ENCODE measurements at places on chromosomes 5 and 9.
A peak's percentile ranks its signal among the peaks of the same experiment; 100 is the strongest.

GRCh38 chr5:151686674-151687407 is at the start of gene SPARC:
Gene SPARC, minus strand, starts transcription at chr5:151686915. Its CDS starts 10,727 bp downstream, at chr5:151676188.
- DNase-seq, result peak; percentile 96

- no peak for DNase-seq
Observed at GRCh38 chr5:176944268-176944667, 45.1 kb upstream of the HK3 start.

DNA sequence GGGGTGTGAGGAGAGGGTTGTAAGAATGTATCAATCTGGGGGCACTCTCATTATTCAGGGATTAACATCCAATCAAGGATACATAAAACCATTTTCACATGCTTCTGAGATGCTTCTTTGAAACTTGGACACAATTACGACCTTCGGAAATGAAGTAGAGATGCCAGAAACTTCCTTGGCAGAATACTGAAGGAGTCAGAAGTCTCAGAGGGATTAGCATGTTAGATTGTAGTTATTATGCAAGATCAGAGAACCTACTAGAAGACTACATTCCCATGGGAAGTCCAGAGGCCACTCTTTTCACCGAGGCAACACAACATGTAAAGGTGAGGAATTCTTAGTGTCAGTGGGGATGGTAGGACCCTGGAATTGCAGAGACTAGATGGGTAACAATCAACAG is 5.1 kb upstream of the SLC22A4 start:
- DNase-seq, result no peak

- peak; percentile 43 for DNase-seq
Observed at GRCh38 chr5:79621056-79621455, 8.8 kb downstream of the TENT2 start.

GRCh38 chr9:95103871-95104580 is 213.5 kb downstream of the FANCC start:
- no peak for DNase-seq

- peak; percentile 72 for DNase-seq
Observed at GRCh38 chr9:111965566-111966019, 69.0 kb downstream of the UGCG start.

GRCh38 chr5:31156631-31157160 is 36.8 kb upstream of the CDH6 start:
- DNase-seq, result no peak

- DNase-seq, result no peak
Observed at GRCh38 chr5:135194126-135194488, 160.1 kb upstream of the PITX1 start.

DNA sequence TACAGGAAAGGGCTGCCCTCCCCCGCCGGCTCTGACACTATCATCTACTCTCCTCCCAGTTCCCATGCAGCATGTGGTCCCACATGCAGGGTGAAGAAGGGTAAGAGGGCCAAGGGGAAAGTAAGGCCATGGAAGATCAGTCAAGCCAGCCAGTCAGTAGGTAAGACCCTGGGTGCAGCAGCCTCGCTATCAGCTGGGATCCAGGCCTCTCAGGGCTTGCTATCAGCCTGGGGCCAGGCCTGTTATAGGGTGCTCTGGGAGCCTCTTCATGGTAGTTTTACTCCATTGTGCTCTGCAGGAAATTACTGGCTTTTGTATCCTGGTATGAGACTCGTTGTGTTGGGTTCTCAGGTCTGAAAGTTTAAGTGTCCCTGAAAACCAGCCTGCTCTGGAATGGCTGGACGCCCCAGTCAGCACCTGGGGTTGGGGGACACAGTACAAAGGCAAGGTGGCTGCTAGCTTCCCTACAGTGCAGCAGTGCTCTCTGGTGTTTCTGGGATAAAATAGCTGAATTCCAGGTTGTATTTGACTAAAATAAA is 21.4 kb downstream of the SLC22A4 start:
- DNase-seq, result no peak

GRCh38 chr9:134617246-134617645 is 24.4 kb upstream of the COL5A1 start:
- no peak for DNase-seq

DNA sequence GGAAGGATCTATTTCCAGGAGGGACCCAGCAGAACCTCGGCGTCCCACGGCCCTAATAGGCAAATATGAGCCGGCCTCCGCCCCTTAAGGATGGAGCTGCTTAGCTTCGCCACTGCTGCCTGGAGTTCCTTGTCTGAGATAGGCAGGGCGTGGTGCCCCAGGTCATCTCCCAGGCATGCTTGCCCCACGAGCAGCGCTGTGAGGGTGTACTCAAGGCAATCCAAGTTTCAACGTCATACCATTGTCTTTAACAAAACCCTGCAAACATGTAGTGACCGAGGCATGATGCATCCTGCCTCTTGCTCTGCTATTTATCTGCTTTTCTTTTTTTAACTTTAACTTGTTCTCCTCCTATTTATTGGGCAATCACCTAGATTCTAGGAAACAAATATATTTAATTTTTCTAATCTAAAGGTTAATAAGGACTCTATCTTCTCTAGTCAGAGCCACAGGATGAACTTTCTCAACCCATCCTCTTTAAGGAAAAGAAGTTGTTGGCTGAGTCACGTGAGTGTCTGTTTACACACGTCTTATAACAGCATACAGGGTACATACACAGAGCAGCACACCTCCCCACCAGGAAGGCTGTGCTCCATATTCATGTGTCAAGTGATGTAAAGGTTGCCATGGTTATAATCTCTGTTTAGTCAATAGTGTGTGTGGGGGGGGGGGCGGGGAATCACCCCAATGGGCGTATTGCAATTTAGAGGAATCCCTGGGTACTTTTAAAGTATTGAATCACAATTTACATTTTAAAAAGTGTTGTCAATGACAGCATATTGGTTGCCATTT is 27.3 kb upstream of the ZSWIM6 start:
- peak; percentile 81 for DNase-seq

DNA sequence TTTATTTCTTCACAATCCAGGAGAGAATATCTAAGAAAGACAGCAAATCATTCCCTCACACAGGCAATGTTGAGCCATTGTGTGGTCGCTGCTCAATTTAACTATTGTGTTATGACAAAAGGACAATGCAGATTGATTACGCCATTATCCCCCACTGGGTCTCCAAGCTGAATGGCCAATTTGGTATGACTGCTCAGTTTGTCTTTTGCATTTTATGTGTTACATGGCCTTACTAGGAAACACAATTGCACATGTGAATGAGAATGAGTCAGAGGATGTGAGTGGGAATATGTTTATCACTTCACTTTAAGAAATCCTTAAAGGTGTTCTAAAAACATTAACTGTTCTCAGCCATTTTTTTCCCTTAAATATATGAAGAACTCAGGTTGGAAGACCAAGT is 108.3 kb downstream of the FAM174A start:
- DNase-seq, result no peak

DNA sequence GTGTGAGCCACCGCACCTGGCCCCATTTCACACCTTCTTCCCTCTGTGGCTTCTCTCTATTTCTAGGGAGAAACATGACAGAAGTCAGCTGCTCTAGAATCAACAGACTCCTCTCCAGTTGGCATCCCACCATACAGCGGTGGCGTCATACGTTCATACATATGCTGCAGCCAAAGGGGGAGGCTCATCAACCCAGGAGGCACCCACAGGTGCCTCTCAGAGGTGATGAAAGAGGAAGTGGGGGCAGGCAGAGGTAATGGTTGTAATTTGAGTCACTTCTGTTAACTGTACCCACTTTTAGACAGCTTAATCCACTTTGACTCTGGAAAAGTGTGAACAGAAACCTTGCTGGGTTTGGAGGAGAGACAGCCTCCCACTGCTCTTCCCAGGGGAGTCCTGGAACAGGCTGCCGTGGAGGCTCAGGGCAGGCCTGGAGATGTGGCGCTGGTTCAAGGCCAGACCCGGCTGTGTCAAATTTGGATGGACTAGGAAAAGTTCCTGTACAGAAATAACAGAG is 47.3 kb upstream of the SUB1 start:
- no peak for DNase-seq

- DNase-seq, result no peak
Observed at GRCh38 chr9:119332522-119332921, 36.7 kb downstream of the BRINP1 start.

GRCh38 chr9:98607787-98608186 is 100.9 kb downstream of the GABBR2 start:
- DNase-seq, result peak; percentile 18

GRCh38 chr5:131640043-131640856 is 5.2 kb upstream of the RAPGEF6 start:
- peak; percentile 9 for DNase-seq
